PC-9 (cell line): ENCODE measurements at places on chromosomes 6 and 20.

GRCh38 chr6:128580224-128581110, 60.1 kb upstream of the PTPRK start:
- DNase-seq = no peak

GRCh38 chr6:170269846-170270541, 20.9 kb downstream of the DLL1 start:
- DNase-seq = no peak

DNA sequence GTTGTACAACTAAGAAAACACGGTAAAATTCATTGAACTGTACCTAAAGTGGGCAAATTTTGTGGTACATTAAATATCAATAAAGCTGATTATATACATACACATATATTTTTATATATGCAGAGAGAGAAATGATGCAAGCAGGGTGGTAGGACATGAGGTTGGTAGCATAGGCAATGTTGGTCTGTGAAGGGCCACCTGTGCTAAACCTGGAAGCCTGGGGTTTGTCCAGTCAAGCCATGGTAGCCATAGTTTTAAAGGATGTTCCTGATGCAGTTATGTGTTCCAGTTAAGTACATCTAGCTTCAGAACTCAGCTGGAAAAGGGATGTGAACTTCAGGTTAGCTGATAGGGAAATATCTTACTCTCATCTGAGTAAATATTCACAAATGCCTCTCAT, 60.1 kb downstream of the TRIM38 start:
- DNase-seq = no peak

GRCh38 chr6:126302191-126302590, 37.7 kb upstream of the CENPW start:
- no peak for DNase-seq

- peak; percentile 91 for DNase-seq
Measured at GRCh38 chr6:10528158-10528981, 7.2 kb downstream of the GCNT2 start.

- no peak for DNase-seq
Measured at GRCh38 chr6:24100024-24100769, 25.8 kb upstream of the NRSN1 start.

- peak; percentile 15 for DNase-seq
Measured at GRCh38 chr6:37354526-37355384, 972 bp downstream of the RNF8 start.

DNA sequence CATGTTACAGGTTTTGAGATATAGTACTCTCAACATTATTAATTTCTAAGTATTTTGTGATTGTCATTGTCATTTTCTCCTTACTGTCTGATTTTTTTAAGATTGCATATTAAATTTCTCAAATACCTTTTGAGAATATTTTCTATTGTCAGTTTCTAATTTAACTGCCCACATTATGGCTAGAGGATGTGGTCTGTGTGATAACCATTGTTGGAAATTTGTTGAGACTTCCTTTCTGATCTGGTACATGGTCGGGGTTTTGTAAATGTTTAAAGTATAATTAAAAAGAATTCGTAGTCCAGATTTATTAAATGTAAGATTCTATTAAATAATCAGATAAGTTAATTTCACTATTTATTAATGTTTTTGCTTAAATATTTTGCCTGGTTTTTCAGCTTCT, 60.1 kb downstream of the SLX4IP start:
- DNase-seq = no peak

DNA sequence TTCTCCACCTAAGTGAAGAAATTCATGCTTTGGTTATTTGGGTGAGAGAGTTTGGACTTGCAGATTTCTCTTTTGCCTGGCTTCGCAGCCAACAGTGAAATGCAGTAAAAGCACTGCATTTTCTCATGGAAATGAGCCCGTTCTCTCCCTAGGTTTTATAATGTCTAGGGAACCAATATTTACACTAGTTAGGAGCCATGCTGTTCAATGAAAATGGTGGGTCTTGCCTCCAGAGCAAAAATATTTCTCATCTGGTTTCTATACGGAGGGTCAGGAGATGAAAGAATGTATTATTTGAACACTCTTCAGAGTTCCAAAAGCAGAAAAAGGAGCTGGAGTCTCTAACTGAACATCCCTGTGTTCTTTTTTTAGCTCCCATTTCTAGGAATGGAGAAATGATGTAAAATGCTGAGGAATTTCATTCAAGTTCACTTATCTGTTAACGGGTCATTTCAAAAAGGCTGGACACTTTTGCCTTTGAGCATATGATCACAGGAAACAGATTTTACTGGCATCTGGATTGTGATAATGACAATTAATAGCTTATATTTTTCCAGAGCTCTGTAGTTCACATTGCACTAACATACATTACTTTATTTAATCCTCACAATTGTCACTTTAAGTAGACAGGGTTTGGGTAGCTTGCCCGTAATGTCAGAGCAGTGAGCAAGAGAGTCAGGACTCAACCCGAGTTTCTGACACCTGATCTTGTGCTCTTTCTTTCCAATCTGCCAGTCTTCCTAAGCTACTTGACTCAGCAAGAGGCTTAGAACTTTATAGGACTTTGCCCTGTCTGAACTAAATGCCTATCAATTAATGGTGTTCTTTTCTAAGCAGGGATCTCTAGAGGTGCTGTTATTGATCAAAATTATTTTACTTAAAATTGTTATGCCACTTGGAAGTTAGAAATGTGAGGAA, 78.0 kb downstream of the PPP1R14C start:
- DNase-seq = no peak

GRCh38 chr6:15489261-15489962, 173.4 kb downstream of the DTNBP1 start:
- no peak for DNase-seq

- DNase-seq = no peak
Measured at GRCh38 chr6:100177956-100178355, 183.9 kb upstream of the MCHR2 start.

- no peak for DNase-seq
Measured at GRCh38 chr20:48714764-48715163, 113.0 kb downstream of the PREX1 start.

GRCh38 chr6:130239755-130240154, 17.0 kb upstream of the SAMD3 start:
- DNase-seq = no peak

- no peak for DNase-seq
Measured at GRCh38 chr20:60512443-60512842, 554.2 kb downstream of the CDH26 start.

DNA sequence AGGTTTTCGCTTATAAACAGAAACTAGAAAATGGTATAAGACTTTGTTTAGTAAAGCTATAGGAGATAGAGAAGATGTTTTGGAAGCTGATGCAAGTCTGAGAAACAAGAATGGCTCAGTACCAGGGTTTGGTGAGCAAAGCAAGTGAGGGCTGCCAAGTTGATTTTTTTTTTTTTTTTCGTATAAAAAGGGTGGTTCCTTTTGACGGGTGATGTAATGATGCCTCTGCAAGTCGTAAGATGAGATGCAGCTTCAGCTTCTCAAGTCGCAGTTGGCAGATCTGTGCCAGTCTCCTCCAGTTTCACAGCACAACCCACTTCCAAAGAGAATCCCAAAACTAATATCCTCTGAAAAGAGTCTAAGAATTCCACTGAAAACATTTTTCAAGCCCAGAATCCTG, 252.8 kb upstream of the CDH4 start:
- DNase-seq = no peak

GRCh38 chr6:5521322-5521721, 260.0 kb downstream of the FARS2 start:
- DNase-seq = no peak

DNA sequence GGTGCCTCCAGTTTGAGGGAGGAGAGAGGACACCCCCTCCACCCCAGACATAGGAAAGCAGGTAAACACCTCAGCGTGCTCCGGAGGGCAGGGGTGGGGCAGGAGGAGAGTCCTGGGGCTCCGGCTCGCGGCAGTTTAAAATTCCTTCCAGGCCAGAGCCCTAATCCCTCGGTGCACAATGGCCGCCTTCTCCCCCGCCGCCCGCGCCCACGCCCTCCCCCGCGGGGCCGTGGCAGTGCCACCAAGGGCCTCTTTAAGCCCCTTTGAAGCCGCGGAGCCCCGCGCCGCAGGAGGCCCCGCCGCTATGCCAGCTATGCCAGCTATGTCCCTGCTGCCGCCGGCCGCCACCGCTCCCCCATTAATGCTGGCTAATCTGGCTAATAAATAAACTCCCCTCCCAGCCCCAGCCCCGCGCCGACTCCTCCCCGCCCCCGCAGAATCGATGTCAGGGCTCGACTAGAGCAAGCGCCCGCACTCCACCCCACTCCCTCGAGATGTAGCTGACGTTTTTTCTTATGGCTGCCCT, 125.1 kb downstream of the MRPL14 start:
- DNase-seq = peak; percentile 79

DNA sequence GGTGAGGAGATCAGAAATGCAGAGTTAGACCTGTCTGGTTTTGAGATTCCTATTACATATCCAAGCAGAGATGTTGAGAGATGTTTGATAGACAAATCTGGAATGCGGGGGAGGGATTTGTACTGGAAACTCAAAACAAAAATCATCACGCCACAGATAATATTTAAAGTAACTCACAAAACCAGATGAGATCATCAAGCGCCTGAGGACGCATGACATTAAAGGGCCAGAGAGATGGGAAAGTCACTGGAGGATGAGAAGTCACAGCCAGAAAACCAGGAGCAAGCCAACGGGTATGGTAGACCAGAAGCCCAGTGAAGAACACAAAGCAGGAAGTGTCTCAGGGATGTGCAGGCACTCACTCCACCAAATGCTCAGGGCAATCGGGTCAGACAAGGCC, 87.7 kb downstream of the DLL1 start:
- DNase-seq = no peak

- no peak for DNase-seq
Measured at GRCh38 chr20:37392441-37393195, 46.7 kb downstream of the SRC start.

DNA sequence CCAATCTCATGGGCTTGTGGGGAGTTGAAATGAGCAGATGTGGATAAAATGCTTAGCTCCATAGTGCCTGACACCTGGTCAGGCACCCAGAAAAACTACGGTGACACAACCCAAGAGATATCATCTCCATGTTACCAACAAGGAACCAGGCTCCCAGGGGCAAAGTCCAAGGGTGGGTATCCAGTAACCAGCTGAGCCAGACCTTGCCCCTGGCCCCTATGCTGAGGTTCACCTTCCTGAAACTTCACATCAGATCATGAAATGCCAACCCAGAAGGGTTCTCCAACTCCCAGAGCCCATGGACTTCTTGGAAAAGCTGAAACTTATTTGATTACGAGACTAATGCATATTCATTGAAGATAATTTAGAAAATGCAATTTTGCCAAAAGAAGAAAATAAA, 141.8 kb upstream of the KCNG1 start:
- no peak for DNase-seq

DNA sequence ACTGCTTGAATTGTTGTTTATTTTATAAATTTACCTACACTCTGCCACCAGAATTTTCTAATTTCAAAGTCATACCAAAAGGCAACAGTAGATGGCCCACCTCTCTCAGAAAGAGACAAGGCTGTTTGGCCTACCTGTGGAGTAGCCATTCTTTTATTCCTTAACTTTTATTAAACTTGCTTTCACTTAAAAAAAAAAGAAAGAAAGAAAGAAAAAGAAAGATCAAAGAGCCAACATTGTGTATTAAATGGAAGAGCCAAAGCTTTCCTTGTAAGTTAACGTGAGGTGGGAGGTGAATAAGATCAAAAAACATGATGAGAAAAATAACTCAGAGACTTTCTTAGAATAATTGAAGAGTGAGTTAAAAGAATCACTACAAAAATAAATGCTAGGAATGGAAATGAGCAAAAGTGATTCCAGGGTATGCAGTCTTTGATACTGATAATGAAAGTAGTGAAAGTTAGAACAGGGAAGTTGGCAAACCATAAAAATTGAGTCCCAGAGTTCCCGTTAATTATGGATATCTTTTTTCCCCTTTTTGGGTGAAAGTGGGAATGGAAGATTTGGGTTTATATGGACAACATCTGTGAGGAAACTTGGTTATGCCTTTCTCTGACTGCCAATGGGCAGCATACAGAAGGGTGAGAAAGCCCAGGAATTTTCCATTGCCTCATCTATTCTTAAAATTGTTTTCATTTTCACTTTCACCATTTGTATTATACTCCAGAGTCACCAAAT, 35.9 kb upstream of the MYB start:
- no peak for DNase-seq

- no peak for DNase-seq
Measured at GRCh38 chr6:7471171-7471570, 70.3 kb upstream of the DSP start.

- DNase-seq = peak; percentile 81
Measured at GRCh38 chr20:47985092-47985850, 200.0 kb upstream of the SULF2 start.

GRCh38 chr6:126376682-126377081, 36.8 kb downstream of the CENPW start:
- no peak for DNase-seq

DNA sequence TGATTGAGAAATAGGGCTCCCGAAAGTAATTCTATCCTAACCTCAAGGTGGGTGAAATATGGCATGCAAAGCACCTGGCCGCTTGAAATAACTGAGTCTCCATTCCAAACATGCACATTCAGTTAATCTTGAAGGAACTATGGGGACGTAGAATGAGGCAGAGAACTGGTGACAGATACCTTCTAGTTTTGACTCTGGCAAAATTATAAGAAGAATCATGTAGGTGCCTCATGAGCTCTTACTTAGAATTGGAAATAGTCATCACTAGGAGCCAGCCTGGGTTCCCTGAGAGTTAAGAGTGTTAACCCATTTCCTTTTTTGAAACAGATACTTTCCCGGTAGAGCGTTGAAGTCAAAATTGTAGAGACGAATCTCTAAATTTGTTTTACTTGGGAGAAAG, 49.3 kb downstream of the RPF2 start:
- DNase-seq = no peak

DNA sequence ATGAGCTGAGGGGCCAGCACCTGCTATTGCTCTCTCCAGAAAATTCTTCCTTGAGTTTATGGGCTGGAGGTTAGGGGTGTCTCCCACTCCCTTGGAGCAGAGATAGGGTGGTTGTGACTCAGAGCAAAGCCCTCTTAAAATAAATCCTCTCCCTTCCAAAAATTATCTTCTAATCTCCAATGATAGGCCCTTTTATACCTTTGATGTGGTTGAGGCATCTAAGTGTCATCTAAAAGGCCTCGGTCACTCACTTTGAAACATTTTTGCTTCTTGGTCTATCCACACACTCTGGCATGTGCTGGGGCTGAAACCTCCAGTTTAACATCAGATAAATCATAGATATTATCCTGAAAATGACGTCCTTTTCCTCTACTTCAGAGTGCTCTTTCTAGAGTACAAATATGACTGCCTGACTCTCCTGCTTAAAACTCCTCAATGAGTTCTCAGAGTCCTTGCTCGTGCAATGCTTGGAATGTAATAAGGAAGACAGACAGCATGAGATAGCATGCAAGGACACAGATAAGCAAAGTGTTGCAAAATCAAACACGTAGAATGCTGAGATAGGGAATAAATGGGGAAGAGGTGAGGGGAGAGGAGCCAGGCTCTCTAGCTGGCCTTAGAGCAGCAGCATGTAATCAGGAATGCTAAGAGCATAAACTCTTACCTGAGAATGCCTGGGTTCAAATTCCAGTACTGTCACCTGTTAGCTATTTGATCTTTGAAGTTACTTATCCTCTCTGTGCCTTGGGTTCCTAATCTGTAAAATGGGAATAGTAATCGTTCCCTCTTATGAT, 374.1 kb upstream of the CITED2 start:
- DNase-seq = peak; percentile 53
